ENCODE measurements at places on chromosomes 6 and 20.

- DNase-seq: no peak
Observed at GRCh38 chr6:165092881-165093595, 216.4 kb downstream of the C6orf118 start.

DNA sequence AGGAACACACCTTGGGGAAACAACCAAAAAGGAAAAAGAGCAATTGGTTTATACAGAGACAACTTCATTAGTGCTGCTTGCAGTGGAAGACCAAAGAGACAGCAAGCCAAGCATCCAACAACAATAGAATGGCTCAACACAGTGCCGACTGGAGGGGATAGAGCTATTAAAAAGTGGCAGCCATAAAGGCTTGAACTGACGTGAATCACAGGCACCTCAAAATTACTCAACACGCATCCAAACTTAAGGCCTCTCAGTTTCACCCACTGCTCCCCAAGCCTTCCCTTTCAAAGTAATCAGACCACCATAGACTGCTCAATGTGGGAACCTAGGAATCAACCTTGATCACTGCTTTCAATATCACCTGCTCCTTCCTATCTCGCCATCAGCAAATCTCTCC is 9.7 kb downstream of the TNFRSF21 start:
- DNase-seq: no peak

DNA sequence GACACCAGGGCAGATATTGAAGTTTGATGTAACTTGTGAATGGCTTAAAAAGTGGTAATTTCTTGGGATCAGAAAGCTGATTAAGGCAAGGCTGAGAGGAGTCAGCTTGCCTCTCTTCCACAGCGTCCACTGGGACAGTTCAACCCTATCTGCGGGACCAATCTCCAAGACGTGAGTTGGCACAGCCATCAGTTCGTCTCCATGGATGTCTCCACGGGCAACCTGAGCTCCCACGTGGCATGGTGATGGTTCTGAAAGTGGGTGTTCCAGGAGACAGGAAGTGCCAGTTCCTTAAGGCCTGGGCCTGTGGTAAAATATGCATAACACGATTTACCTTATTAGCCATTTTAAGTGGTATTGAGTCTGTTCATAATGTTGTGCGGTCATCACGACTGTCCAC is 67.9 kb upstream of the BHLHE23 start:
- DNase-seq: no peak

- peak; percentile 26 for DNase-seq
Observed at GRCh38 chr6:2733324-2733723, 17.4 kb downstream of the MYLK4 start.

GRCh38 chr20:44861531-44862006 is 23.9 kb upstream of the YWHAB start:
- no peak for DNase-seq

GRCh38 chr6:98203170-98203806 is 631.1 kb upstream of the POU3F2 start:
- DNase-seq: no peak

GRCh38 chr6:65557224-65557623 is 149.8 kb downstream of the EYS start:
- DNase-seq: no peak

DNA sequence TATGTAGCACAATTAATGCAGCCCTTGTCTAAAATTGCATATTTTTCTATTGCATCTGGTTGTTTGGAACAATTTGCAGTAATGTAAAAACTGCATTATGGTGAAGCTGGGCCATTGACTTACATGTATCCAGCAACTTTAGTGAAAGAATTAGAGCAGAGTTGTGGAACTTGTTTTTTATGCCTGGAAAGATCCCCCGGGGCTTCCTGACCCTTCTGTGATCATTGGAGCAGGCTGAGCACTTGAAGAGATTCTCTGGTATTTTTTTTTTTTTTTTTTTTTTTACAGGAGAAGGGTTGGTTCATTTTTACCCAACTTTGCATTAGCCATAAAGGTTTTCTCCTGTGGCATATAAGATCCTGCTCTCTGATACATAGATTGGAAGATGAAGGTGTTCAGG is 45.0 kb downstream of the LIN28B start:
- no peak for DNase-seq

GRCh38 chr6:75735491-75736186 is 13.4 kb upstream of the MYO6 start:
- DNase-seq: no peak

GRCh38 chr6:84460491-84460890 is 233.0 kb upstream of the CEP162 start:
- DNase-seq: no peak

- no peak for DNase-seq
Observed at GRCh38 chr20:23331450-23332350, 18.9 kb upstream of the NXT1 start.

DNA sequence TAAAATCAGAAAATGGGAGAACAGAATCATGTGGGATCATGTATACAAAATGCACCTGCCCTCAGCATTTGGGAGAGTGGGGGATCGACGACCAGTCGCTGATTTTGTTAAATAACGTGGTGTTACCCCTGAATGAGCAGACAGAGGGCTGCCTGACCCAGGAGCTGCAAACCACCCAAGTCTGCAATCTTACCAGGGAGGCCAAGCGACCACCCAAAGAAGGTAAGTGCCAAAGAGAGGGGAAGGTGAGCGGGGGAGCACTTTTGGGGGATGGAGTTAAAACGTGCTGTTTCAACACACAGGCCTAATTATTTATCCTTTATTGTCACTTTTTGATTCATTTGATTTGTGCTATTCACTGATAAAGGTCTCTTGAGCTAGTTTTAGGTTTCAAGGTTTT is 4.1 kb downstream of the ADGRB3 start:
- DNase-seq: no peak

DNA sequence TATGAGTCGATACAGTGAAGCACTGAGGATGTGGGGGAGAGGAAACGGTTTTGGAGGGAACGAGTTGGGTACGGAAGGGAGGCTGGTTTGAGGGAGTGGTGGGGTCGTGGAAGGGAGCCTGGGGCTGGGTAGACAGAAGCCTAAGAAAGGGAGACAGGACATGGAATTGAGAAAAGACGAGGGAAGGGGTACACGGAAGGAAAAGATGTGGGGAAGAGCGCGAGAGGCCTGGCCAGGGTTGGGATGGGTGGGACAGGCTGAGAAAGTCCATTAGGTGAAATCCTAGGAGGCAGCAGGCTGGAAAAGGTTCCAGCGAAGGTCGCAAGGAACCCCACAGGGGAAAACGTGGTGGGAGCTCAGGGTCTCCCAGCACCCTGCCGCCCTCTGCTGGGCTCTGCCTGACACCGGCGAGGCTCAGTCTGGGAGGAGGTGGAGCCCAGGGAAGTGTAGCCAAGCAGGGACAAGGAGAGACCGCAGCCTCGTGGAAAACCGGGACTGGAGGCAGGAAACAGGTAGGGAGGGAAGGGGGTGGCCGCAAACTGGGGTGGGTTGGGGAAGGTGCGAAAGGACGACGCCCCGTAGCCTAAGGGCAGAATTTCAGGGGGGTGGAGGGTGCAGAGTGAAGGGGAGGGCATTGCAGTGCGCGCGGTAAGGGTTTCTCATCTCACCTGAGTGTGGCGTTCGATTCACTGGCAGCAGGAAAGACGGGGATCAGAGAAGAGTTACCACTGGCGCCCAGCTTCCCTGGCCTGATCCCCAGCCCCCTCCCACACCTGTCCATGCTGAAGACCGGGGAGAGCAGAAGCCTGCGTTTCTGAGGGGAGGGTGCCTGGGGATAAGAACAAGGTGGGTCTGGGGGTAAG is 4.3 kb downstream of the GABBR1 start:
- peak; percentile 54 for DNase-seq

DNA sequence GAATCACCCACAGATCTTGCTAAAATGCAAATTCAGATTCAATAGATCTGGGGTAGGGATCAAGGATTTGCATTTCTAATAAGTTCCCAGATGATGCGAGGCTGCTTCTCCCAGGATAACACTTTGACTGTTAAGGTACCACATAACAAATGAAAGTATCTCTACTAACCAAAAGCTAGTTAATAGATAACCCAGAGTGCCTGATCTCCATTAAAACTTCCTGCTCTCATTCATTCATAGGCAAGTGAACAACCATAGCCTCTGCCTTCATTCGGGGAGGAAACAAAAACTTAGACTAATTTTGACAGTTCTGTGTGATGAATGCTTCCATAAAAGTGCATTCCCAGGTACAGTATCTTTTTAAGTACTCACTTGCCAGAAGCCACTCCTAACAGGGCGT is 265.6 kb upstream of the BTBD3 start:
- no peak for DNase-seq

GRCh38 chr6:156791320-156791850 is 14.2 kb downstream of the ARID1B start:
- no peak for DNase-seq

- DNase-seq: no peak
Observed at GRCh38 chr6:7418238-7418905, 28.8 kb downstream of the RIOK1 start.

DNA sequence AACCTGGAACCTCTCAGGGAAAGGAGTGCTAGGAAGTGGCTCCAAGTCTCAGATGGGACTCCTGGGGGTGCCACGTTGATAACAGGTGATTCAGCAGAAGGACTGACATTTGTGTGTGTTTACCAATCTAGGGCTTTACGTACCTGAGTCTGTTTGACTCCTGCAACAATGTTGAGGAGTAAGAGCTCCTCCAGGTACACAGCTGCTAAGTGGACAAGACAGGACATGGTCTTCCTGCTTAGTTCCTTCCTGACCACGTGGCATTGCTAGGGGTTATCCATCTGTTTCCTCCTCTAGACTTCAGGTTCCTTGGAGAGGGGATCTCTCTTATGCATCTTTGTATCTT is 164.5 kb upstream of the SLC24A3 start:
- DNase-seq: no peak

- no peak for DNase-seq
Observed at GRCh38 chr20:415820-416322, 7.8 kb downstream of the RBCK1 start.

GRCh38 chr6:44731485-44732095 is 344.1 kb downstream of the CDC5L start:
- DNase-seq: no peak

DNA sequence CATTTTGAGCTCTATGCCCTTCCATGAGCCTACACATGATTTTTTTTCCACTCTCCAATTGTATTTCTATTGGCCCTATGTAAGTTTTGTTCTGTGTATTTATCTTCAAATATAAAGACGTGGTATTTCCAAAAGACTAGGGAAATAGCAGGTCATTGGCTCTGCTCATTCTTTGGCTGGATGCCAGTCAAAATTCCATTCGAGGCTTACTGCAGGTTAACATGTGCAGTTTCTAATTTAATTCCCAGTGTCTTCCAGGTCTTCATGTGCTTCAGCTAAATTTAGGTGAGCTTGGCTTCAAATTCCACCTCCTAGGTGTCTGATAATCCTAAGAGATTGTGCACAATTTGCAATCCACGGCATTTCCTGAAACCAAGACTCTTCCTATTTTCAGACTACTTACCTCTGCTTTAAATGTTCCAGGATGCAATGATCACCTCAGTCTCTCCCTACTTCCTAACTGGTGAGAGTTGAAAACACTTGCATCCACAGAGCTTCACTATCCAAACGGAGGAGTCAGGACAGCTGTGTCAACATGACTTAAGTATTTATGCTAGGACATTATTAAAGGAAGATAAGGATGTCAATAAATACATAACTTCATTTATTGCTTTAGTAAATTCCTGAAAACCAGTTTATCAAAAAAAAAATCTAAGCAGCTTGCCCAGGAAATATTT is 236.1 kb downstream of the COL12A1 start:
- no peak for DNase-seq

DNA sequence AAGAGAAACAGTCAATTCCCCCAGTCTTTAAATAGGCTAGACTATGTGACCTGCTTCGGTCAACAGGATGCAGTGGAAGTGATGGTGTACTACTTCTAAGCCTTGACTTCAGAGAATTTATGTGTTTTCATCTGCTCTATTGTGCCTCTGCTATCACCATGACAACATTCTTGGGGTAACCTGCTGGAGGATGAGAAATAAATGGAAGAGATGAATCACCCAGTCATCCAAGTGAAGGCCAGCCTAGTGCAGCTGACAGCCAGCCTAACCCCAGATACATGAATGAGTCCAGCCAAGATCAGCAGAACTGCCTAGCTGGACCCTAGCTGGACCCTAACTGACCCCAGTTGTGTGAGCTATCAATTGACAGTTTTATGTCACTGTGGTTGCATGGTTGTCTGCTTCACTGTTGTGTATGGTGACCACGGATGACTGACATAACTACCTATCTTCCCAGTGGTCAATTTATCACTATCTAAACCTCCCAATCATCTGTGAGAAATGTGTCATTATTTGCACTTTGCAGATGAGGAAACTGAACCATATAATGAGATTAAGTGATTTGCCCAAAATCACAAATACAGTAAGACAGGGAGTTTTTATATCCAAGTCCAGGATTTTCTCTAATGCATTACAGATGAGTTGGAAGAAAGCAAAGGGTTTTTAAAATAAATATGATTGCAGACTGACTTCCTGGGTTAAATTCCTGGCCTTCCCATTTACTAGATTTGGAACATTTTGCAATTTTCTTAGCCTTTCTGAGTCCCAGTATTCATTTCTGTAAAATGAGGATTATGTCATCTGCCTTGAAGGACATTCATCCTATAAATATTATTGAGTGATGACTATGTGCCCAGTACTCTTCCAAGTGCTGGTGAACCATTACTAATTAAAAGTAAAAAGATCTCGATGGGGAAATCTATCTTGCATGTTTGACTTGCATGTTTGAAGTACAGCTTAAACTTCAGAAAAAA is 136.4 kb upstream of the PLCB4 start:
- no peak for DNase-seq

GRCh38 chr20:44011251-44011940 is 96.7 kb downstream of the TOX2 start:
- DNase-seq: no peak

DNA sequence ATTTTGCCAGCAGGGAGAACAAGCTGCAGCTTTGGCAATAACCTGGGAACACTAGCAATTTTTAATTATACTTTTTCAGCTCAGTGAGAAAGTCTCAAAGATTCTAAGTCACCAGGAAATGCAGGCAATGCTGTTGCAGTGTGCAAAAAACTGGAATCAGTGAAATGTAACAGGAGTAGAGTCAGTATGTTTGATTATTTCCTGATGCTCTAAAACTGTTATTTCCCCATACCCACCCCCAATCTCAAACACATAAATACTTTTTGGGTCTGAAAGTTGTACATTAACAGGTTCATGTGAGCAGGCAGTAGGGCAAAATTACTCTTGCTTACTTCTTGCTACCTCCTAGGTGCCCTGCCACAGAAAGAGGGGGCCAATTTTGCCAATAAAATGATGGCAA is 65.4 kb upstream of the BEND6 start:
- DNase-seq: no peak

DNA sequence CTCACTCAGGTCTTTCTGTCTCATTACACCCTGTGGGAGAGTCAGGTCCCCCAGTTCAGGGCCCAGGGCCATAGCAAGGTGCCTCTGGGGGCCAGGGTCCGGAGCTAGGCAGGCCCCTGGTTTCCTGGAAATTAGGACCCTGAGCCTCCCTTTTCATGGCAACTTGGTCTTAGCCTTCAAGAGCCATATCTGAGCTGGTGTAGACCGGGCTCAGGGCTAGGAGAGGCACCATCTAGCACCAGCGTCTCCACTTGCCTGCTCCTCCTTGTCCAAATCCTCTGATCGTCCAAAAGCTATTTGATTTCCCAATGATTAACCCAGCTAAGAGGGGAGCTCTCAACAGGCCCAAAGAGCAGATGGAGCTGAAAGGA is 5.6 kb downstream of the MDFI start:
- DNase-seq: no peak
